ENCODE measurements at places on chromosomes 7 and 10. TPM values are rescaled to one million over a fixed set of nuclear protein-coding genes. Genes with fewer than 3 reads are reported as not detected.

The ZP3 gene
- polyA plus RNA-seq = 0.52 TPM

The SEM1 gene
- 107 TPM for polyA plus RNA-seq

The LYZL2 gene
- polyA plus RNA-seq = not detected

The KIAA1217 gene
- polyA plus RNA-seq = 34.2 TPM

The TAC1 gene
- polyA plus RNA-seq = 0.14 TPM

The HTR5A gene
- polyA plus RNA-seq = 0.06 TPM

Data from psoas muscle (tissue), 8 donors.